Aorta (tissue), 5 donors: ENCODE measurements at places on chromosomes 6 and 20. TPM values are rescaled to one million over a fixed set of nuclear protein-coding genes. Genes with fewer than 3 reads are reported as not detected.

Gene VSTM2L
- 3.1 TPM for total RNA-seq

Gene GINS1
- 1.5 TPM for total RNA-seq

Gene TREML2
- total RNA-seq = 0.62 TPM

Gene SIM1
- total RNA-seq = not detected

Gene HCK
- 28.6 TPM for total RNA-seq

Gene GSTA3
- total RNA-seq = not detected

Gene DACT2
- total RNA-seq = 0.48 TPM

Gene DPPA5
- not detected for total RNA-seq
